ENCODE measurements at places on chromosomes 16 and 17.

DNA sequence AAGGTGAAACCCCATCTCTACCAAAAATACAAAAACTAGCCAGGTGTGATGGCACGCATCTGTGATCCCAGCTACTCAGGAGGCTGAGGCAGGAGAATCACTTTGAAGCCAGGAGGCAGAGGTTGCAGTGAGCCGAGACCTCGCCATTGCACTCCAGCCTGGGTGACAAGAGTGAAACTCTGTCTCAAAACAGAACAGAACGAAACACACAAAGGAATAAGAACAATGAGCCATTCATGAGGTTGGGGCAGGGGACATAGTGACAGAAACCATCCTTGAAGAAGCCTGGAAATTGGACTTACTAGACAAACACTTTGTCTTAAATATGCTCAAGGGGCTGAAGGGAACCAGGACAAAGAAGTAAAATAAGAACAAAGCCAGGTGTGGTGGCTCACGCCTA is 39.4 kb downstream of the WDR45B start:
- DNase-seq, result no peak

DNA sequence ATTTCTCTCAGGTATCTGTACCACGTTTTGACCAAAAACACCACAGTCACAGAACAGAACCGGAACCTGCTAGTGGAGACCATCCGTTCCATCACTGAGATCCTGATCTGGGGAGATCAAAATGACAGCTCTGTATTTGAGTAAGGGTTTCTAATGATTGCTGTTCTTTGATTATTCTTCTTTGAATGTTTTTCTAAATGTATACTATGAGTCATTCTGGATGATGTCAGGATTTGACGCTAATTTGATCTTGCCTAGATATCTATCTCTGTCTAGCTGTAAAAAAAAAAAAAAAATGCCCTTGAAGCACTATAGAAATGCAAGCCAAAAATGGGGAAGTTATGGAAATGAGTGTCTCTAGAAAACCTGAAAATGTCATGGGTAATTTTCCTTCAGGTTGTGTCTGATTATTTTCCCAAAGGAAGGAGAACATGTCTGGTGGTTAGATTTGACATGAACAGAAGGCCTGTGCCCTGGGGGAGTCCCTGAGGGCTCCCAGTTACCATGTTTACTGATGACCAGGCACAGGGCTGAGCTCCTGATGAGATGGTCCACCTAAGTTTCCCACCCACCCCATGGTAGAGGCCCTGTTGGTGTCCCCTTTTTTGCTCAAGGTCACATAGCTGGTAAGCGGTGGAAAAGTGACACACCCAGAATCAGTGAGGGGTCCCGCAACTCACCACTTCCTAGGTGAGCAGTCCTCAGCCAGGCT is 13.6 kb downstream of the CLEC16A start:
- no peak for DNase-seq

DNA sequence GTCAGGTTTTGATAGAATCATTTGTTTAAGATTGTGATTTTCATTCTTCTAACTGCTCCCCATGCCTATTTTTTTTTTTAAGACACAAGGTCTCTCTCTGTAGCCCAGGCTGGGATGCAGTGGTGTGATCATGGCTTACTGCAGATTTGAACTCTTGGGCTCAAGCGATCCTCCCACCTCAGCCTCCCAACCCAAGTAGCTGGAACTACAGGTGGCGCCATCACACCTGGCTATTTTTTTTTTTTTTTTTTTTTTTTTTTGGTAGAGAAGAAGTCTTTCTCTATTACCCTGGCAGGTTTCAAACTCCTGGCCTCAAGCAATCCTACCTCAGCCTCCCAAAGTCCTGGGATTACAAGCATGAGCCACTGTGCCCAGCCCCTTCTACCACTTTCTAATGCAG is 223.3 kb downstream of the CBLN1 start:
- no peak for DNase-seq

- DNase-seq, result no peak
These were observed 234.7 kb downstream of the KATNIP start for GRCh38 chr16:27784351-27785306.

- DNase-seq, result no peak
These were observed 985.7 kb downstream of the CDH8 start for GRCh38 chr16:61050547-61050946.

DNA sequence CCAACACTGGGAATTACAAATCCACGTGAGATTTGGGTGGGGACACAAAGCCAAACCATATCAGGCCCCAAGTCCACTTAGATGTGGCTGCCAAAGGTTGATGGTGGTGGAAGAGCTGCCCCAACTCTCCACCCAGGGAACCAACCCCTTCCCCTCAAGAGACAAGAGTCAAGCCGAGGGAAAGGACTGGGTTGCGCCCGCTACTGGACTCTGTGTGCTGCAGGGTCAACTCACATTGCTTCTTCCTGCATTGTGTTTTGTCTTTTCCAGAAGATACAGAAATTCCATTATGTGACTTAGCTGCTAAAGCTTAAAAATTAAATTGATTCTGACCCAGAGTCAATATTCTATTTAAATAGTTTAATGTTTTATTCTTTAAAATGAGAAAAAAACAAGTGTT is 58.5 kb downstream of the ADAMTS18 start:
- no peak for DNase-seq

GRCh38 chr17:64343071-64343774 is 47.4 kb downstream of the PECAM1 start:
- no peak for DNase-seq

DNA sequence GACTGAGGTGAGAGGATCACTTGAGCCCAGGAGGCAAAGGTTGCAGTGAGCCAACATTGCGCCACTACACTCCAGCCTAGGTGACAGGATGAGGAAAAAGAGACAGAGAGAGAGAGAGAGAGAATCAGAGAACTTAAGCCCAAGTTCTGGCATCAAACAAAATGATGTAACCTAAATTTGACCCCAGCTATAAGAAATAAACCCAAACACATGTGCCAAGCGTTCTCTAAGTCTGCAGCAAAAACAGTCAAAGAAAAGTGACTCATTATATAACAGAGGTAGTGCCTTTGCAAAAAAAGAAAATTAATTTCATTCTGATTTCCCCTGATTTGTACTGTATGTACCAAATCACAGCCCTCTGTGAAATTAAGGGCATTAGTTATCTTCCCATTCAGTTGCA is 89.5 kb downstream of the CDH11 start:
- no peak for DNase-seq

- no peak for DNase-seq
These were observed 5.2 kb upstream of the TMEM235 start for GRCh38 chr17:78226055-78226758.

DNA sequence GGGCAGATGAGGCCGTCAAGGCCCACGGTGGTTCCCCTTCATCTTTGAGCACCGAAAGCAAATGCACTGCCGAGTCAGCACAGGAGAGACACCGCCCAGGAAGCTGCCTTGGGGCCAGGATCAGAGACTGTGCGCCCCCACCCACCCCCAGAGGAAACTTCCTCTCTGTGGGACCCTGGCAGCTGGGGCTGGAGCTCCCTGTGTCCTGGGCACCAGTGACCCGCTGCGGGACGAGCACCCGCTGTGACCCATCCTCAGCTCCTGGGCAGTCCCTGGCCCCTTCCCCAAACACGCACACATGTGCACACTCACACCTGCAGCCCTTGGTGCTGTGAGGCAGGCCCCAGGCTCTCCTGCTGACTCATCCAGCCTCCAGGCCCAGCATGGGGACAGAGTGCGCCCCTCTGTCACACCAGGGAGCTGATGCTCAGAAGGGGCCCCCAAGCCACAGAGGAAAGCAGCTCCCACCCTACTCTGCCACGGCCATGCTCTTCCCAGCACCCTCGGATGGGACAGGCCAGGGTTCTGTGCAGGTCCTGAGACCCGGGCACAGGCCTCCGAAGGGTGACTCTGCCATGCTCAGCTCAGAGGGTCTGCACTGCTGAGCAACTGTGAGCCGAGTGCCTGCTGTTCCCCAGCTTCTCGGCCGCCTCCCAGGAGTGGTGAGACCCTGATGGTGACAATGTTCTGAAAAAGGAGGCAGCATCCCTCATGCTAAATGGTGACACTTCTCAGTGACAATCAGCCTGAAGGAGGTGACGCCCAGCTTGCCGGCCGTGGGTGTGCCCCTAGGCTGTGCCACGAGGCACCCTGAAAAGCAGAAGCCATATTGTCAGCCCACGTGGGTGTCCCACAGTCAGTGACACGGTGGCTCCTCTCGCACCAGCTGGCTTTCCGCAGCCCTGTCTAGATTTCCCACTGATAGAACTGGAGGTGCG is 3.6 kb downstream of the PIEZO1 start:
- peak; percentile 67 for DNase-seq
